ENCODE measurements at places on chromosomes 13 and 19.

DNA sequence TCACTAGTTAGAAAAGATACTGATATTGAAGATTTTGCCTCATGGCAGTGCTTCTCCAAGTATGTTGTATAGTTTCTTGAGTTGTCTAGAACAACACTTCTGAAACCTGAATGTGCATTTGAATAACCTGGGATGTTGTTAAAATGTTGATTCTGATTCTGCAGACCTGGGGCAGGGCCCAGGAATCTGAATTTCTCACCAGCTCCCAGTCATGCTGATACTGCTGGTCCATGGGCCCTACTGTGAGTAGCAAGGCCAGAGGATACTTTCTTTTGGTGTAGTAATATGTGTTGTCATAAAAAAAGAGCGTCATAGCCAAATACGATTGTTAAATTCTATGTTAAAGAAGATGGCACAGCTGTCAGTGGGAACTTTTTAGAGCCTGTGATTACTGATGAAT, 41.6 kb upstream of the C1QTNF9 start:
- H3K4me3 ChIP-seq = peak overlapping the region; percentile 75
- H3K36me3 ChIP-seq = peaks cover 33% of the 10 kb centered on the region
- peaks cover 81% of the 10 kb centered on the region for H3K4me1 ChIP-seq
- H3K27ac ChIP-seq = peak overlapping the region; percentile 86
- no peaks in the 10 kb centered on the region for H3K27me3 ChIP-seq

GRCh38 chr19:34475026-34475974, 6.3 kb upstream of the WTIP start:
- H3K27me3 ChIP-seq = peaks cover 13% of the 10 kb centered on the region
- DNase-seq = no peak
- H3K36me3 ChIP-seq = peaks cover 38% of the 10 kb centered on the region

- no peaks in the 10 kb centered on the region for H3K27me3 ChIP-seq
- H3K36me3 ChIP-seq = peaks cover 2% of the 10 kb centered on the region
- no peak overlapping the region for H3K27ac ChIP-seq
- H3K4me1 ChIP-seq = no peaks in the 10 kb centered on the region
- no peak overlapping the region for H3K4me3 ChIP-seq
- DNase-seq = no peak
Measured at GRCh38 chr19:5204212-5204611, 136.4 kb downstream of the PTPRS start.

- H3K27me3 ChIP-seq = no peaks in the 10 kb centered on the region
- no peak overlapping the region for H3K4me3 ChIP-seq
- no peak for DNase-seq
- H3K27ac ChIP-seq = no peak overlapping the region
- H3K36me3 ChIP-seq = no peaks in the 10 kb centered on the region
Measured at GRCh38 chr13:59208405-59209195, 955.1 kb downstream of the DIAPH3 start.

DNA sequence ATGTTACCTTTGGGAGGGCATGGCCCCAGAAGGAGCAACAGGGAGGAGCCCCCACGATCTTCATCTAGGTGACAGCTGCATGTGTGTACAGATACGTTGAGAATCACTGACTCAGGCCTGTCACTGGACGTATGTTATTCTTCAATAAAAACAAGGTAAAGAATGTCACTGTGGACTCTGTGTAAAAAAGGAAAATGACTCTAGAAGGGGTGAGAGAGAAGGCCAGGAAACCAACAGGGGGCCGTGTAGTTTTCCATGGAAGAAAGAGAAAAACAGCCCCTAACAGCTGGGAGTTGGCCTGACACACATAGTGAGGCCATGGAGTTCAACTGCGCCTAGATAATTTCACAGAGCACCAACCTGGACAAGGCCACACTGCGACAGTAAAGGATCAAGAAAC, 1.9 kb upstream of the LYPD3 start:
- no peaks in the 10 kb centered on the region for H3K36me3 ChIP-seq
- peaks cover 32% of the 10 kb centered on the region for H3K4me1 ChIP-seq
- no peak overlapping the region for H3K27ac ChIP-seq
- DNase-seq = no peak
- no peak overlapping the region for H3K4me3 ChIP-seq
- no peaks in the 10 kb centered on the region for H3K27me3 ChIP-seq

DNA sequence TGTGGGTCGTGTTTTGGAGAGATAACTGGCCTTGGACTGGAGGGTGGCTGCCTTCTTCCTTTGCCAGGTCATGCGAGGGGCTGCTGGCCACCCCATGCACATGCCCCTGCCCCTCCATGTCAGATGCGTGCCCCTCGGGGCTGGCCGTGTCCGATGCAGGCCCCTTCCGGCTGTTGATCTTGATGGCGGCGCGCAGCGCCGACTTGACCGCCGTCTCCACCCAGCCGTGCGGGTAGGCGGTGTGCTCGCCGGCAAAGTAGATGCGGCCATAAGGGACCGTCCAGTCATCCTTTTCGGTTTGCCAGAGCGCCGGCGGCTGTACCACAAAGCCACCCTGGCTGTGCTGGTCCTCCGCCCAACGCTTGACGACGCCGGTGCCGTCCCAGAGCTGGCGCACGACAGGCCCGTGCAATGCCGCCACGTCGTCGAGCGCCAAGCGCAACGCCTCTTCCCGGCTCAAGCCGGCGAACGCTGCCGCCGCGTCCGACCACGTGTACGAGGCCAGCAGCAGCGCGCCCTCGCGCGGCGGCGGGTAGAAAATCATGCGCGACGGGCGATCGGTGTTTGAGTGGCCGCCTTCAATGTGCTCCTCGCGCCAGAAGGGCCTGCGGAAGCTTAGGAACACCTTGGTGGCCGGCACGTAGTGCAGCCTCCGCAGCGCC, 6.9 kb downstream of the IL4I1 start:
- peaks cover 32% of the 10 kb centered on the region for H3K36me3 ChIP-seq
- peak overlapping the region; percentile 73 for H3K4me3 ChIP-seq
- DNase-seq = peak; percentile 75
- no peak overlapping the region for H3K27ac ChIP-seq
- peaks cover 11% of the 10 kb centered on the region for H3K4me1 ChIP-seq
- no peaks in the 10 kb centered on the region for H3K27me3 ChIP-seq

- no peak for DNase-seq
- no peaks in the 10 kb centered on the region for H3K36me3 ChIP-seq
- no peak overlapping the region for H3K4me3 ChIP-seq
- H3K27me3 ChIP-seq = no peaks in the 10 kb centered on the region
- H3K4me1 ChIP-seq = no peaks in the 10 kb centered on the region
Measured at GRCh38 chr19:38196948-38197656, 26.9 kb downstream of the DPF1 start.

GRCh38 chr13:44140146-44140545, 233.5 kb upstream of the SERP2 start:
- no peaks in the 10 kb centered on the region for H3K36me3 ChIP-seq
- H3K27me3 ChIP-seq = peaks cover 43% of the 10 kb centered on the region
- H3K27ac ChIP-seq = no peak overlapping the region

- no peak overlapping the region for H3K27ac ChIP-seq
- no peaks in the 10 kb centered on the region for H3K4me1 ChIP-seq
- peaks cover 67% of the 10 kb centered on the region for H3K36me3 ChIP-seq
- no peak overlapping the region for H3K4me3 ChIP-seq
- no peaks in the 10 kb centered on the region for H3K27me3 ChIP-seq
Measured at GRCh38 chr19:19502808-19503602, 12.3 kb downstream of the TSSK6 start.

- no peak for DNase-seq
- H3K36me3 ChIP-seq = no peaks in the 10 kb centered on the region
- H3K27ac ChIP-seq = no peak overlapping the region
- H3K27me3 ChIP-seq = no peaks in the 10 kb centered on the region
Measured at GRCh38 chr19:13887018-13887436, 10.1 kb downstream of the NANOS3 start.

- DNase-seq = no peak
- H3K27me3 ChIP-seq = peaks cover 15% of the 10 kb centered on the region
- H3K36me3 ChIP-seq = no peaks in the 10 kb centered on the region
- H3K4me3 ChIP-seq = no peak overlapping the region
- H3K4me1 ChIP-seq = no peaks in the 10 kb centered on the region
Measured at GRCh38 chr13:112889351-112890290, 79.4 kb upstream of the MCF2L start.

DNA sequence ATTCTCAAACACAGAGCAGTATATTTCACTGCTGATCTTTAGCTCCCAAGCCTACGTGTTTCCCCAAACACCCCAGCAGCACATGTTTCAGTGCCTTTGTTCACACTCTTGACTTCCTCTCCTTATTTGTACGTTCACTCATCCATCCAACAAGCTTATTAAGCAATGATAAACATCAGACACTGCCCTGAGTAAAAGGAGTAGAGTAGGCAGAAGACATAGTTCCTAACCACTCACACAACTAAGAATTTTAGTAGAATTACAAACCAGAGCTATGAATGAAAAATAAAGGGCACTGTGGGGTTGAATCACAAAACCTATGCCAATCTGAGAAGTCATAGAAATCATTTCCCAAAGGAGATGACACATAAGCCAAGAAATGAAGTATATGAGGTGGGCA, 213.5 kb downstream of the DIAPH3 start:
- no peaks in the 10 kb centered on the region for H3K27me3 ChIP-seq
- H3K27ac ChIP-seq = no peak overlapping the region
- peaks cover 4% of the 10 kb centered on the region for H3K4me1 ChIP-seq
- DNase-seq = no peak
- peaks cover 3% of the 10 kb centered on the region for H3K36me3 ChIP-seq

GRCh38 chr13:35836446-35836845, 294.7 kb downstream of the DCLK1 start:
- no peak for DNase-seq
- no peaks in the 10 kb centered on the region for H3K36me3 ChIP-seq
- no peak overlapping the region for H3K4me3 ChIP-seq
- no peak overlapping the region for H3K27ac ChIP-seq
- H3K4me1 ChIP-seq = no peaks in the 10 kb centered on the region

GRCh38 chr13:62510906-62511655, 1095.4 kb upstream of the PCDH20 start:
- H3K27me3 ChIP-seq = no peaks in the 10 kb centered on the region
- no peak overlapping the region for H3K4me3 ChIP-seq
- H3K4me1 ChIP-seq = no peaks in the 10 kb centered on the region
- no peaks in the 10 kb centered on the region for H3K36me3 ChIP-seq
- DNase-seq = no peak

DNA sequence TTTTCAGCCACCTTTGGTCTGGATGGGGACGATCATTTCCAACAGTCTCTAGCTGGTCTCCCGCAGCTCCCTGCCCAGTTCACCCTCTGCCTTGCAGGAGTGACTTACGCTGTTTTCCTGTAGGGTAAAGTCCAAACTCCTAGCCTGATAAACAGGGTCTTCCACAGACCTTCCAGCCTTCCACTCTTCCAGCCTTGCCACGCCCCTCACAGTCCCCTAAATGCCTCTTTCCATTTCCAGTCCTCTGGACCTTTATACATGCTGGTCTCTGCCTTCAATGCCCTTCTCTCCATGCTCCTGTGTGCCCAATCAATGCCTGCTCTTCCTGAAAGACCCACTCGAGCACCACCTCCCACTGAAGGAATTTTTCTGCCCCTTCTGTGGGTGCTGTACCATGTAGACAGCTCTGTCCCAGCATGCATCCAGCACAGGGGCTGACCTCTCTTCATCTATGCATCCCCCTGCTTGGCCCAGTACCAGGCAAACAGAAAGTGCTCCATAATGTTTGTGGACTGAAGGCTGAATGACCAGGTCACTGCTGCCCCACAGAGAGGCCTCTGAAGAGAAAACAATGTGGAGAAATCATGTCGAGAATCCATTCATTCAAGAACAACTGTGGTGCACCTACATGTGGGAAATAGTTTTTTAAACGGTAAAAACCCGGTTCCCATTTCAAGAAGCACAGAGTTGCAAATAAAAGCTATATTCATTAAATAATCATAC, 4.6 kb downstream of the ATP7B start:
- H3K27ac ChIP-seq = no peak overlapping the region
- DNase-seq = no peak
- H3K4me3 ChIP-seq = no peak overlapping the region
- H3K27me3 ChIP-seq = peaks cover 45% of the 10 kb centered on the region

DNA sequence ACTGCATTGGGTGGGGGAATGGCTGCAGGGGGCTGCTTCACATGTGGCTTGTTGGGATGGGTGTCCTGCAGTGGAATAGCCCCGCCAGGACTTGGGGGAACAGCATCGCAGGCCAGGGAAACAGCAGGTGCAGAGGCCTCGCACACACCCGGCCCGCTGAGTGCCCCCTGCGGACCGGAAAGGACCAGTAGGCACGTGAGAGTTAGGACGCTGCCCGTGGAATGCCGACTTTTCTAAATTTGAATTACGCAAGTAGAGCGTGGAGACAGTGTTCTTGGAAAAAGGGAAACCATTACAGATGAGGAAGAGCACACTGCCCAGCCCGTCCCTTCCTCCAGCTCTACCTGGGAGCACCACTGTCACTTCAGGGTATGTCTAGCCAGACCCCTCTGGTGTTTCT, 11.5 kb downstream of the DNM2 start:
- no peak for DNase-seq
- H3K4me1 ChIP-seq = peaks cover 37% of the 10 kb centered on the region
- no peak overlapping the region for H3K27ac ChIP-seq
- H3K27me3 ChIP-seq = no peaks in the 10 kb centered on the region
- H3K36me3 ChIP-seq = peaks cover 34% of the 10 kb centered on the region

- H3K27me3 ChIP-seq = no peaks in the 10 kb centered on the region
- no peak overlapping the region for H3K27ac ChIP-seq
- no peak for DNase-seq
- no peak overlapping the region for H3K4me3 ChIP-seq
- H3K4me1 ChIP-seq = no peaks in the 10 kb centered on the region
- no peaks in the 10 kb centered on the region for H3K36me3 ChIP-seq
Measured at GRCh38 chr13:47399599-47399998, 502.7 kb upstream of the HTR2A start.

DNA sequence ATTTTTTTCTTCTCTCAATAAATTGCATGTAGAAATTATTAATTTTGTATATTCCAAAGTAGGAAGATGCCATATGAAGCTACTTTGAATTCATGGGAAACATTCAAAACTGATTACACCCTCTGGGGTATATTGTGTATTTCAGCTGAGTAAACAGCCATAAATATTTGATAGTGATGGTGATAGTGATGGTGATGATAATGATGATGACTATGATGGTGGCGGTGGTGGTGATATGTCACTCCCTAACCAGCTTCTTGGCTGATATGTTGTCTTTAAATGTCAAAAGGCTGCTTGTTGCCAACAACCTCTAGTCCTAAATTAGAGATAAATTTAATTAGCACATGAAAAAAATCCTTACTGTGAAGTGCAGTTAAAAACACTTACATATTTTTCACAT, 102.0 kb downstream of the LRCH1 start:
- peaks cover 18% of the 10 kb centered on the region for H3K36me3 ChIP-seq
- H3K4me1 ChIP-seq = peaks cover 36% of the 10 kb centered on the region
- no peak overlapping the region for H3K4me3 ChIP-seq
- no peaks in the 10 kb centered on the region for H3K27me3 ChIP-seq
- H3K27ac ChIP-seq = no peak overlapping the region

DNA sequence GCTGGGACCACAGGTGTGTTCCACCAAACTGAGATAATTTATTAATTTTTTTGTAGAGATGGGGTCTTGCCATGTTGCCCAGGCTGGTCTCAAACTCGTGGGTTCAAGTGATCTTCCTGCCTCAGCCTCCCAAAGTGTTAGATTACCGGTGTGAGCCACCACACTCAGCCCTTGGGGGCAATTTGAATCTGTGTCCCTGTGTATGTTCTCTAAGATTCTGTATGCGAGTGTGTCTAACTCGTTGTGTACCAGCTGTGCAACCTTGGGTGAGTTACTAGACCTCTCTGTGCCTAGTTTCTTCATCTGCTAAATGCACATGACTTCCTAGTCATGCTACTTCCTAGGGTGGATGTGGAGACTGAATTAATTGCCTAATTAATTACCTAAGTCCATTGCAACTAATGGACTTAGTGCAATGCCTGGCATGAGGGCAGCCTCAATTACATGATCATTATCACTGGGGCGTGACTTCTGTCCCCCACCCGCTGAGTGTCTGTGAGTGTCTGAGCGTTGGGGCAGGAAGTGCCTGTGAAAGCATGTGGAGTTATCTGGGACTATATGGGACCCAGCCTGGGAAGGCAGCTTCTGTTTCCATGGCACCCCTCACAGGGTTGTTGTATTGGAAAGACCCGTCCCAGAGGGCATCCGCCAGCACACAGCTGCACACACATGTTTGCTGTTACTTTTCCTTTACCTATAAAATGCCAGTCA, 1.8 kb upstream of the NCCRP1 start:
- no peak for DNase-seq

Data from activated T-helper 2 cell treated with anti-CD3 and anti-CD28 coated beads, Interferon-gamma antibody, Interleukin-2, Interleukin-4, amounts not matched to agents 10 μg/mL and 5 μg/mL and 100 μg/mL, durations not matched to agents 14 hours and 24 hours and 36 hours (primary cell).